ENCODE measurements at places on chromosomes 11 and 22. TPM values are rescaled to one million over a fixed set of nuclear protein-coding genes. Genes with fewer than 3 reads are reported as not detected.

The OLFML1 gene
- polyA plus RNA-seq, result 0.39 TPM

The SYCE3 gene
- 1.1 TPM for polyA plus RNA-seq

The DGAT2 gene
- 5.3 TPM for polyA plus RNA-seq

The PNPLA5 gene
- 0.07 TPM for polyA plus RNA-seq

The CDON gene
- polyA plus RNA-seq, result 1.4 TPM

The VSTM5 gene
- polyA plus RNA-seq, result 0.14 TPM

The TMEM132A gene
- polyA plus RNA-seq, result 5.7 TPM

The INCENP gene
- 5.2 TPM for polyA plus RNA-seq

The FAM180B gene
- 0.09 TPM for polyA plus RNA-seq

The NPAS4 gene
- 0.05 TPM for polyA plus RNA-seq

The SCT gene
- 0.25 TPM for polyA plus RNA-seq

The OR8B12 gene
- polyA plus RNA-seq, result not detected

The RIMBP3B gene
- polyA plus RNA-seq, result 0.68 TPM

The CARD10 gene
- polyA plus RNA-seq, result 4.2 TPM

The P2RY2 gene
- 0.75 TPM for polyA plus RNA-seq

The MYH9 gene
- polyA plus RNA-seq, result 155 TPM

The DCHS1 gene
- 6.5 TPM for polyA plus RNA-seq

The CCDC188 gene
- polyA plus RNA-seq, result 0.84 TPM

The IFITM10 gene
- 0.80 TPM for polyA plus RNA-seq

The MS4A15 gene
- polyA plus RNA-seq, result 0.23 TPM

The CECR2 gene
- polyA plus RNA-seq, result 0.27 TPM

The PKP3 gene
- polyA plus RNA-seq, result 26.5 TPM

The MOGAT2 gene
- 0.27 TPM for polyA plus RNA-seq

The KMT5B gene
- 32.7 TPM for polyA plus RNA-seq

The APOL4 gene
- 53.0 TPM for polyA plus RNA-seq
